ENCODE measurements at places on chromosomes 7 and 10.

DNA sequence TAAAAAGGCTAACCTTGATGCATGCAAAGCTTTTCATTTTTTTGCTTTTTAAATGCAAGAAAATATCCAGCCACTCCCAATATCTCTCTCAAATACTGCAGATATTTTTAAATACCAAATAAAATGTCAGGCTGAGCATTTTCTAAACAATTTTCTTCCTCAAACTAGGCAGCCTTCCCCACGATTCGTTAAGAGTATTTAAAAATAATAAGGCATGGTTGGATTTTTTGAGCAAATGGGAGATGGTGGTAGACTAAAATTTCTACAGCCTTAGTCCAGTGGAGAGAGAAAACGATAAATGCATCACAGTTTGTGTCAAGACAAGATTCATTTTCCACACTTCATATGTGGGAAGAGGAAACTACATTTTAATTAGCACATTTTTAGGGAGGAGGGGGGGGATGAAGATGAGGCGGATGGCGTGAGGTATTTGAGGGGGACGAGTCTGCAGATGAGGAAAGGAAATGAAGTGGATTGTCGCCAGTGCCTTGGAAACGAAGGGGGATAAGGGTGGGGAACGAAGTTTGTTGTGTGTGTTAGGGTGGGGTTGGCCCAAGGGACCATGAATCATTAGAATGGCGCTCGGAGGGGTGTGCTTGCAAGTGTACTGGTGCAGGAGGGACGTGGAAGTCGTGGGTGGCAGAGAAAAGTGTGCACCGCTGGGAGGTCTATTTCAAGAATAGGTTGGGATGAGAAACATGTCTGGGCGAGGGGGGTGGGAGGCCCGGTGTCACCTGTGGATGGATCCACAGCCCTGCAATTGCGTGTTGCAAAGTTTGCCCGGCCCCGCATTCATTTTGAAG is 1.2 kb upstream of the ADD3 start:
- peak; percentile 81 for DNase-seq

- no peak for DNase-seq
These were observed 705.5 kb downstream of the POM121L12 start for GRCh38 chr7:53740971-53741370.

DNA sequence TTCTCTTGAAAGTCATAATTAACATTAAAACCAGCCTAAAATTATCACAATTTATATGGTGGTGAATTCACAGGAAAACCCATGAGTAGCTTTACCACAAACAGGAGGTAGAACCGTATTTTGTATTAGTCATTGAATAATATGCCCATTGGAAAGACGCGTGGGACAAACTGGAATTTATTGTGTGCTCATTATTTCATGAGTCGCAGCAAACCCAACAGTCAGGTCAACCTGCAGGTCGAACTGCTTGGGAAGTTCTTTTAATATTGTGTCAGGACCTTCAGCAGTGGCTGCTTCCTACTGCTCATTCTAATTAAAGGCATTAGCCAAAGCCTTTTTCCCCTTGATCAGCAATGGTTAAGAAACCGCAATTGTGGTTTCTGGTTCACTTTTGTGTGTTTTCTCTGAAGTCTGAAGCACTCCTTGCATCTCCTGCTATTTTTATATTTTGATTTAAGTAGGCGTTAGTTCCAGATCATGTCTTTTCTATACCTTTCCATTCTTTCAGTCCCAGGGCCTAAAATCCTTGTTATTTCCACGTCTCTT is 100.1 kb downstream of the RAB11FIP2 start:
- no peak for DNase-seq

- no peak for DNase-seq
These were observed 85.8 kb downstream of the CALD1 start for GRCh38 chr7:134865001-134865845.

GRCh38 chr10:18005445-18005780 is 53.7 kb downstream of the SLC39A12 start:
- DNase-seq, result no peak

DNA sequence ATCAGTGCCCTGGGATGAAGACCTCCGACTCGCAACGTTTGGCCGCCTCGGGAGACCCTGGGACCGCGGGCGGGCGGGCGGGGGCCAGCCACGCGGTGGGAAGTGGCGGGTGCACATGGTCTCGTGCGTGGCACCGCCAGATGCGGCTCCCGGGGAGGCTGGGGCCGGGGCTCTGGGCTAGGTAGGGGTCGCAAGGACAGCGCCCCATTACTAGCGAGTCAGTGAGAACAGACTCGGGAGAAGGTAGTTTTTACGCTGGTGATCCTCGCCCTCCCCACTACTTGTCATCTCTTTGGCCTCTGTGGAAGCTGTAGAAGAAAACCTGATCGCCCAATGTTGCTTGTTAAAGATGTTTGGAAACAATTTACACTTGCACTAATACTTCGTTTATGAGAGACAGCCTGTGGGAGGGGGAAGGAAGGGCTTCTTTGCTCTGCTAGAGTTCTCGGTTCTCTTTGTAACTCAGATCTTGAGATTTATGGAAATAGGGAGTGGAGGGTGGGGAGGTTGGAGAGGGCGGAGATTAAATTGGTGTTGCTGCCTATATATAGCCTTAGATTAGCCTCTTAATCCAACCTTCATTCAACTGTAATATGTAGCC is 591 bp downstream of the BZW2 start:
- DNase-seq, result no peak

- DNase-seq, result no peak
These were observed 1.8 kb downstream of the PPP1R35 start for GRCh38 chr7:100434297-100435144.

- no peak for DNase-seq
These were observed 16.4 kb upstream of the PARP12 start for GRCh38 chr7:140079121-140079536.

DNA sequence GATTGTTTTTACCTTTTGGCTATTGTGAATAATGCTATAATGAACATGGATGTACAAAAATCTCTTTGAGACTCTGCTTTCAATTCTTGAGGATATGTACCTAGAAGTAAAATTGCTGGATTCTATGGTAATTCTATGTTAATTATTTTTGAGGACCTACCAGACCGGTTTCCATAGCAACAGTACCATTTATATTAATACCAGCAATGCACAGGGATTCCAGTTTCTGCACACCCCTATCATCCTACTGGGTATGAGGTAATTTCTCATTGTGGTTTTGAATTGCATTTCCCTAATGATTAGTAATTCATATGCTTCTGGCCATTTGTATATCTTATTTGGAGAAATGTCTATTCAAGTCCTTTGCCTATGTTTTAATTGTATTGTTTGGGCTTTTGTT is 9.9 kb upstream of the PPP1R9A start:
- DNase-seq, result no peak

DNA sequence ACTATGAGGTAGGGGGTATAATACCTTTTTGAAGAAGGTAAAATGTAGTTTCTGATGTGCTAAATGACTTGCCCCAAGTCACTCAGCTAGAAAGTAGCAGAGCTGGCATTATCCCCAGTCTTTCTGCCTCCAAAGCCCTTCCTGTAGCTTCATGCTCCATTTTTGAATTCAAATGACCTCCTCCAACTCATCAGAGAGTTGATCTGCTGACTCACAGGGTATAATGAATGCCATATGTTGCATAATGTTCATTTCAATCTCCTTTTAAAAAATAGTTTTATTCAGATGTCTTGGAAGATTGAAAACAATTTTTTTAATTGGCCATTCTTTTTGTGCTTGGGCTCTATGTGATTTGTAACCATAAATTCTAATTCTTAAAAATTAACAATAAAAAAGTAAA is 272.8 kb upstream of the IMMP2L start:
- no peak for DNase-seq

GRCh38 chr7:147207988-147208387 is 1091.4 kb downstream of the CNTNAP2 start:
- no peak for DNase-seq

DNA sequence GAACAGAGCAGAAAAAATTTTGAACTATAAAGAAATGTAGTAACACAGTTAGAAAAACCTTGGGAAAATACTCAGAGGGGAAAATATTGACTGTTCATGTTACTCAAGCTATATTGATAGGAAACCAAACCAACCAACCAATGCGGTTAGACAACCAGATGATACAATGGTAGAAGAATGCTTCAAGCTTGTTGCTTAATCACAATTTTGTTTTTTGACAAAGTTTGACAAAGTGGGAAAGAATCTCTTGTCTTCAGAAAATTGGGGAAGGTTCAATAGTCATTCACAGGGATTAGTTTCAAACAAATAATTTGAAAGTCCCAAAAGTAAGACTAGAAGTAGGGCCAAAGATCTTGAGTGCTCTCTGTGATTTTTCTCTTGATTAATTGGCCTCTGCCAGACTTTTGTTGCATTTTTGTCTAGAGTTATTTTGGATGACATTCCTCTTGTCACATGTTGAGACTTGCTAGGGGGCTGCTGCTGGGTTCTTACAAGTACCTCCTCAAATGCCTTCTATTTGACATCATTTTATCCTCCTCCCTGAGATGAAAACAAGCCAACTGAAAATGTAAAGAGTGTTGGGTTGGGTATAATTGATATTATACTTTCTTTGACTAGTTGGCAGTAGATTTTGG is 233.1 kb upstream of the PHYHIPL start:
- no peak for DNase-seq

DNA sequence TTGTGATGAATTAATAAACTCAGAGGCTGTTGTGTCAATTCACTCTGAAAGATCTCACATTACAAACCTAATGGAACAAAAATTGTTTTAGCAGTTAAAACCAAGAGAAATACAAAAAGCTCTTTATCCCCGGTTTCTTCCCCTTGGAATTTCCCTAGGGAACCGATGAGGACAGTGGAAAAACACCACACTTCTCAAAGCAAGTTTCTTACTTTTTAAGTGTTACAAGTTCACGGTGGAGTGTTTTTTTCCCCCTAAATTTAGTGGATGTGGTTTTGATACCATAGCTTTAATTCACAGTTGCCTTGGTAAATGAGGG is 10.3 kb downstream of the BAMBI start:
- DNase-seq, result no peak

DNA sequence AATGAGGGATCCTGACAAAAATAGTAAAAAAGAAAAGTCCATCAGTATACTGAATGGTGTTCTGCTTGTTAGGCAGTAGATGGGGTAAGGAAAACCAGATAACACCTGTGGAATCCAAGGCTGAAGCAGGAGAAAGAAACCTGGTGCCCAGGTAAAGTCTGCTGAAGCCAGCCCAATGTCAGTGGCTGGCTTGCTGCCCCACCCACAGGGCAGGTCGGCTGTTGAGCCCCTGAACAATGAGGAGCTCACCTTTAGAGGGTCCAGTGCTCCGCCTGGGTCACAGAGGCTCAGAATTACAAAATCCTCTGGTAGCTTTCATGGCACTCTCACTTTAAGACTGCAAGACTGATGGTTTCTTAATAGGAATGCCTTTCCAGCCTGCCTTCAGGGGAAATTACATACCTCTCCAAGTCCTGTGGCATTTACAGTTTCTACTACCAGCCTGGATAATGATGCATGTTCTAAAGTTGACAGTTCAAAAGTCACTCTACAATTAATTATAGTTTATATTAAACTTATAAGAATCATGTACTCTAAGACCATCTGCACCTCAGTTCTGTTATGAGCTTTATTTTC is 23.8 kb downstream of the DHX32 start:
- no peak for DNase-seq

DNA sequence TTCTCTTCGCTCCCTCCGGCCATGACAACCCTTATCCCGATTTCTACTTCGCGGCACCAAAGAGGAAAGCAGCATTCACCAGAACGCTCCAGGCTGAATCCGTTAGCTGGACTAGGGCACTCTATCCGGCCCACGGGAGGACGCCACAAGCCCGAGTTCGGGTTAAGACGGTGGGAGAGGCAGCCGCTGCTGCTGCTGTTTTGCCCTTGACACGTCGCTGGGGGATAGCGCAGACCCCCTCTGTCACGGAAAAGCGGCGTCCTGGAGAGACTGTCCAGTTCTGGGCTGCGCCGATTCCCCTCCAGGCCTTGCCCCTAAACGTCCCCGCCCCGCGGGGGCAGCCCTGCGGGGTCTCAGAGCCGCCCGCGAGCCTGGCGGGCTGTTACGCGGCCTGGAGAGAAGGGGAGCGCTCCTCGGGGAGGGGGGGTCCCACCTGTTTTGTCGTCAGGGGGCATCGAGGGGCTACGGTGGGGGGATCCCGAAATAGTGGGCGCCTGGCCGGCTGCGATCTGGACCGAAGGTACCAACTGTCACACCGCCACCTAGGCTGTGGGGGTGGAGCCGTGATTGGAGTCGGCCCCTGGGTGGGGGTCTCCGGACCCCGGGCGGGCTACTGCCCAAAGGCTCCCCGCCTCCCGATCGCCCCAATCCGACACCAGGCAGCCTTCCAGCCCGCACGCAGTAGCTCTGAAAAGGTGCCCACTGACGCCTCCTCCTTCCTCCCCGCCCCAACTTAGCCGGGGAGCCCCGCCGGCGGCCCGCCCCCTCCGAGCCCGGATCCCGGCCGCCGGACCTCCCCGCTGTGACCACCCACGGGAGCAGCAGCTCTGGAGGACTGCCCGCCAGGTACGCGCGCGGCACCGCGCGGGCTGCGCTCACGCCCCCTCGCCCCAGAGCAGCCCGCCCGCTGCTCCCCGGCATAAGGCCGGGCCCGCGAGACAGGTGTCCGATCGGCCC is 772 bp downstream of the SGMS1 start:
- no peak for DNase-seq

GRCh38 chr7:15457990-15458955 is 103.5 kb downstream of the AGMO start:
- no peak for DNase-seq

DNA sequence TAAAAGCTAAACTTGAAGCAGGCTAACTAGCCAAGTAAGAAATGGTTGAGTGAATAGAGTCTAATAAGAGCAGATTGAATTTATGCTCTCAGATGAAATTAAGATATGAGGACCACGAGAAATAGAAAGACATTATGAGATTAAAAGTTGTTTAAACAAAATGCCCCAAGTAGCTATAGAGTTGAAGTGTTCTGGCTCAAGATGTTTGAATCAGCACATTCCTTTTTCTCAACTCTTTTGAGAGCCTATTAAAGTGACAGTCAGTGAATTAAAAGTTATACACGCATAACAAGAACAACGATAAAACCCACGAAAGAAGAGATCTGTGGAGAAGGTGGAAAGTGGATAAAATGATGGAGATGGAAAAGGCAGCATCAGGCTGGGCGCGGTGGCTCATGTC is 322.2 kb upstream of the ANKRD30A start:
- DNase-seq, result no peak

- DNase-seq, result no peak
These were observed 30.9 kb downstream of the NMT2 start for GRCh38 chr10:15137636-15138035.

DNA sequence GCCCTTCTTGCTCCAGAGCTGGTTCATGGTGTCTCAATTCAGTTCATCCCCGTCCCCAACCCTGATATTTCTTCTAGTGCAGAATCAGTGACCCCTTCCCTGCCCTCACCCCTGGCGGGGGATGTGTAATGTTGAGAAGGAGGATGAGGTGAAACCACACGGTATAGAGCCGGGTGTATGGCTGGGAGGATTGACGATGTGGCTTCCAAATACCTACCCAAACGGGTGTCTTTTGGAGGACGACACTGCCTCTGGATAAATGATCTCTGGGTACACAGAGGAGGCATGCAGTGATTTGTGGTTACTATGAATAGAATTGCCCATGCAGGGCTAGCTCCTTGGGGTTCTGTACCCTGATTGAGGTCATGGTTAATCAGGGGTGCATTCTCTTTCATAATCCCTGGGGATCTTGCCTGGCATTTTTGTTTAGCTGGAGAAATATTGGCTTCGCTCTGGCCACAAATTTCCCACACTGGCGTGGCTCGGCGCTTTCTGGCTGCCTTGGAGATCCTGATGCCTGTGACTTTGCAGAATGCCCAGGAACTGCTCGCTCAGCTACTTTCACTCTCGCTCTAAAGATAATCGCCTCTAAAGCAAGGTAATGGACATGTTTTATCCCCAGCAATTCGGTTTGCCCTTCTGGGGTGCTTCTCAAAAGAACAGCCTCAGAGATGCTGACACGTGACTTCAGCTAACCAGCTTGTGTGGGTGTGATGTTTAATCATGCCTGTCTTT is 89.2 kb downstream of the RBM20 start:
- DNase-seq, result no peak
